ENCODE measurements at places on chromosomes 1 and 21.

GRCh38 chr1:84425150-84425896, 27.0 kb downstream of the DNASE2B start:
- DNase-seq = no peak

- DNase-seq = no peak
Observed at GRCh38 chr1:206628916-206629315, 6.4 kb upstream of the DYRK3 start.

GRCh38 chr1:247387096-247387495, 28.9 kb upstream of the NLRP3 start:
- no peak for DNase-seq

GRCh38 chr21:14678973-14679574, 133.0 kb upstream of the SAMSN1 start:
- DNase-seq = no peak

DNA sequence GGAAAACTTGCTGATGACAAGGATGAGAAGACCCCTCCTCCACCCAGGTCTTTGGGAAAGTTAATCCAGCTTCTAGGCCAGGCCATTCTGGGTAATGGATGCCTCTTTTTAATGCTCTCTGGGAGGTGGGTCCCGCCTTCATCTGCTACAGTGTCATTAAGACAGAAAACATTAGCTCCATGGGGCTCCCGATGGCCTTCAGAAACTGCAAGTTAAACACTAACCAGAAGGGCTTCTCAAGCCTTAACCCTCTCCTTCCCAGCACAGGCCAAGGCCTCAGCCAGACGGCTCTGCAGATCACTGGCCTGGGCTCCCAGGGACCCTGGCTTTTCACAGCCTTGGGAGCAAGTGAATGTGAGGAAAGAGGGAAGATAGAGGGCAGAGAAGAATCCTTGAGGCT, 364.9 kb downstream of the MATN1 start:
- DNase-seq = peak; percentile 86

GRCh38 chr1:3515774-3516480, 61.5 kb downstream of the ARHGEF16 start:
- peak; percentile 62 for DNase-seq
